ENCODE measurements at places on chromosomes 4 and X.

DNA sequence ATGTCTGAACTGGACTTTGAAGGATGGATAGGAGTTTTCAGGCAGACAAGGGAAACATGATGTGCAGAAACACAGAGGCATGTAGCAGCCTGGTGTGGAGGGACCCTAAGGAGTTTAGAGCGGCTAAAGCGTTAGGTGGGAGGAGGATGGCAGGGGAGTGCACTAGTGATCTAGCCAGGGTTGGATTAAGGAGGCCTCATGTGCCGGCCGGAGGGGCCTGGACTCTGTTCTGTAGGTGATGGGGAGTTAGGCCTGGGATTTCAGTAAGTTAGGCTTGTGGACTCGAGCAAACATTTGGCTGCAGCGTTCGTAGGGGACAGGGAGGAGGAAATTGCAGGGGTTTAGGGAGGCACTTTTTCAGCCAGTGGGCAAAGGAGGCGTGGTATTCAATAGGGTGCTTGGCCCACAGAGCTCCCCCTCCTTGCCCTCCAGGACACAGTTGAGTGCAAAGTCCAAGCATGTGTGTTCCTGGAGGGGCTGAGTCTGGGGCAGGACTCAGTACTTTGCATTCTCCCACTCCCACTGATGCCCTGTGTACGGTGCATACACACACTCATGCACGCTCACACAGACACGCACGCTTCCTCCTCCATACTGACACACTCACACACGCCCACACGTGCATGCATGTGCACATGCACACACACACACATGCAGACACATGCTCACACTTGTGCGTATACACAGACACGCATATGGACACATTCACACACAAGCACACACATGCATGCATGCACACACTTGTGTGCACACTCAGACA lies 18.6 kb downstream of the PSAPL1 start:
- no peak for DNase-seq

DNA sequence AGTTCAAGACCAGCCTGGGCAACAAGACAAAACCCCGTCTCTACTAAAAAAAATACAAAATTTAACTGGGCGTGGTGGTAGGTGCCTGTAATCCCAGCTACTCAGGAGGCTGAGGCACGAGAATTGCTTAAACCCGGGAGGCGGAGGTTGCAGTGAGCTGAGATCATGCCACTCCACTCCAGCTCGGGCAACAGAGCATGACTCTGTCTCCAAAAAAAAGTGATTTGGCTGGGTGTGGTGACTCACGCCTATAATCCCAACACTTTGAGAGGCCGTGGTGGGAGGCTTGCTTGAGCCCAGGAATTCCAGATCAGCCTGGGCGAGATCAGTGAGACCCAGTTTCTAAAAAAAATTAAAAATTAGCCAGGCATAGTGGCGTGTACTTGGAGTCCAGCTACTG lies 4.1 kb downstream of the OPHN1 start:
- no peak for DNase-seq

- DNase-seq = peak; percentile 53
Observed at GRCh38 chrX:70452143-70452733, 7.6 kb downstream of the DLG3 start.

GRCh38 chr4:154368060-154368459 lies 123.5 kb downstream of the DCHS2 start:
- no peak for DNase-seq

GRCh38 chr4:94974773-94975172 lies 217.0 kb downstream of the BMPR1B start:
- DNase-seq = no peak

- peak; percentile 72 for DNase-seq
Observed at GRCh38 chrX:48937054-48937907, 18.5 kb upstream of the PIM2 start.

DNA sequence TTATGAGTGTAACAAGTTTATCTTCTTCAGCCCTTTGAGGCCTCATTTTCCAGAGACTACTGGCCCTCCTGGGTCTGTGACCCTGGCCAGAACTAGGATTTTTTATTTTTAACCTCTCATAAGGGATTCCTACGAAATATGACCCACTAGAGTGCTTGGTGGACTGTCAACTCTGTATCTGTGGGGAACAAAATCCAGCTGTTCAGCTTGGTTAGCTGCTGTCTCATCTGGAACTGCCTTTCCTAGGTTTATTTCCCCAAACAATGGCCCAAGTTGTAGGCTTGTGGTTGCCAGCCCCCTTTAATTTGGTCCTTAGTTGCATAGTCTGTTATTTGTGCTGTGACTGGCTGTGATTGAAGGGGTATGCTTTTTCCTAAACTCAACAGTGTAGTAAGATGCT lies 56.2 kb downstream of the NHS start:
- no peak for DNase-seq

GRCh38 chr4:45425135-45425534 lies 698.7 kb downstream of the GABRG1 start:
- DNase-seq = no peak

GRCh38 chr4:86452422-86452891 lies 92.6 kb upstream of the MAPK10 start:
- DNase-seq = no peak

DNA sequence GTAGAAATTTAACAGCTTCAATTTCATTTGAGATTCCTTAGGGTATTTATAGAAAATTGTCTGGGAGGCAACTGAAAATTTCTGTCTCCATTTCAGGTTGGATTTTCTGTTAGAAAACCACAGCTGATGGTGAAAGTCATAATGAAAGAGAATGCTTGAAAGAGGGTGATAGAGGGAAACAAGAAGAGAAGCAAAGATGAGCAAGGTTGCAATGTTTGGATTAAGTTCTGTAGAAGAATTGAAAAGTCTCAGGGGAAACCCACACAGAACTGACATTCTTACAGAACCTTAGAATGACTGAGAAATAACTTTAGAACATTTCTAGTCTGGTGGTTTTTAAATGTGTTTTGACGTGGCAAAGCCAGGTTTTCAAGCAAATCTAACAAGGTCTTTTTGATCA lies 14.7 kb downstream of the GBA3 start:
- DNase-seq = no peak

DNA sequence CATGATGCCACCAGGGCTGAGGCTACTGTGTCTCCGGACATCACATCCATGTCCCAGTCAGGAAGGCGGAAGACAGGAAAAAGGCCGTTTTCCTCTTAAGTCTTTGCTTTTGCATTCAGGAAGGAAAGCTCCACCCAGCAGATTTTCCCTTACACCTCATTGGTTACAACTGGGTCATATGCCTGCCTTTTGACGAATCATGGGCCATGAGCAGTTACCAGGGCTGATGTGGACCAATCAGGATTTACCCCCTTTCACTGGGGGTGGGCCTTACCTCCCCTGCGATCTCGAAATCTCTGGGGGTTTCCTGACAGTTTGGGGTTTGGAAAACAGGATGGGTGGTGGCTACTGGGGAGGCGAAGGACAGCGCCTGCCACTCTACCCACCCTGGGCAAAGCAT lies 52.5 kb upstream of the GRPEL1 start:
- DNase-seq = no peak

DNA sequence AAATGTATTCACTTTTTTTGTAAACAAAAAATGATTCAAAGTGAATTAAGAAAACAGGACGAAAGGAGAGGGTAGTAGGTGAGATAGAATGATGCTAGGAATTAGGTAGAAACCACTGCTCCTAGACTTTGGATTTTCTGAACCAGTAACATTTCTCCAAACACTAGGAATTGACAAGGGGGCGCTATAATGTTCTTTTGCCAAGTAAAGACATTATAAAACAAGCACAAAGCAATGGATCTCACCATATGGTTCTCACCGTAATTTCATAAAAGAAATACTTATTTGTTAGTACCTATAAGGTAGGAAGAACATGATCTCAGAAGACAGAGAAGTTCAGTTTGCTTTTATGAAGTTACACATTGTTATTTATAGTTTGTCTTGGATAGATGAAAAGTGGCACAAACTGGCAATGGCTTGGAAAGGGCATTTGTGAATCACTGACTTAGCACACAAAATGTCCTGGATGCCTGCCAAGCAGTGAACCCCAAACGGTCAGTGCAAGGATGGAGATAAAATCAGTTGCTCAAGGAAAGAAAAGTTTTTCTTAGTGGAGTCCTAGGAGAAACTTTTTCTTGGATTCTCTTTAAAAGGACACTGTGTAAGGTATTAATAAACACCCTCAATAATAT lies 8.1 kb upstream of the TBC1D1 start:
- no peak for DNase-seq

GRCh38 chr4:114921790-114922591 lies 191.4 kb downstream of the NDST4 start:
- no peak for DNase-seq

DNA sequence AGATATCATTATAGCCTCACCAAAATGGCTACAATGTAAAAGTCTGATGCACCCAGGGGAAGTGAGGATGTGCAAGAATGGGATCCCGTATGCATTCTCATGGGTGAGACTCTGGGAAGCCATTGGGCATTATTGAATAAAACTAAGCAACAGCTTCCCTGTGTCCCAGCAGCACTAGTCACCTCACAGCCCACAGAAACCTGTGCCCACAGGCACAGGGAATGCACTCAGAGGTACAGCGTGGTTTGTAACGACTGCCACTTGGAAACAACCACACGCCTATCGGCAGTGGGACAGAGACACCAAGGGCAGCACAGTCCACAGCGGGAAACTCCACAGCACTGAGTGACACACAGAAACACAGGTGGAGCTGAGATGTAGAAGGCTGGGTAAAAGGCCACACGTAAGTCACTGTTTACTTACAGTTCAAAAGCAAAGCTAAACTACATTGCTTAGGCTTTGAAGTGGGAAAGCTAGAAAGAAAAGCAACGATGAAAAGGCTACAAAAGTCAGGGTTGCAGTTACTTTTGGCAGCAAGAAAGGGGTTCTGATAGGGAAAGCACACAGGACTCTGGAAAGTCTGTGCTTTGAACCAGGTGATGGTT lies 69.2 kb downstream of the HAUS3 start:
- DNase-seq = no peak

DNA sequence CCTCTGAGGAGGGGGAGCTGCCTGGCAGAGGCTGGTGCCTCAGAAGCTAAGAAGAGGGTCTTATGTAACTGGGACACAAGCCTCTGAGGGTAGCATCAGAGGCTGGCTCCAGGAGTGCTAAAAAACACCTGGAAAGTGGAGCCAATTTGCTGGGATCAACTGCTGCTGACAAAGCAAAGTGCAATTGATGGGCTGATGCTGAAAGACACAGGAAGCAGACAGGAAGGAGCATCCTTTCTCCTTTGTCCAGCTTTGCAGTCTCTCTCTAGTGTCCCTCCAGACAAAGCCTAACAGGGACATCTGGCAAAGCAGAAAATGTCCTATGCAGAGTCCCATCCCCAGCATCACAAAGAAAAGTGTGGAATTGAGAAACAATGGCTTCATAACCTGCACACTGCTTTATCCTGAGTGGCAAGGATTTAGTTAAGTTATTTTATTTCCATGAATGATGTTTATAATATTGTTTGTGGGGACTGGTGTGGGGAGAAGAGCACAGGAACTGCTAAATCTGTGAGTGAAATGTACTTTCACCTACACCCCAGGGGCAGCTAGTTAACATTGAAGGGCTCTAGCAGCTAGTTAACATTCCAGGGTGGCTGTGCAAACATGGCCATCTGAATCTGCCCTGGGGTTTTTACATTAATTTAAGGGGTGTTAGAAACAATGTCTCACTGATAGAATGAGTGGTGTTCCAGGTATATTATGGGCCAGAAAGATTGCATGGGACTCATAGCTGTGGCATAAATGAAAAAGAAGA lies 25.6 kb upstream of the MBTPS2 start:
- no peak for DNase-seq

DNA sequence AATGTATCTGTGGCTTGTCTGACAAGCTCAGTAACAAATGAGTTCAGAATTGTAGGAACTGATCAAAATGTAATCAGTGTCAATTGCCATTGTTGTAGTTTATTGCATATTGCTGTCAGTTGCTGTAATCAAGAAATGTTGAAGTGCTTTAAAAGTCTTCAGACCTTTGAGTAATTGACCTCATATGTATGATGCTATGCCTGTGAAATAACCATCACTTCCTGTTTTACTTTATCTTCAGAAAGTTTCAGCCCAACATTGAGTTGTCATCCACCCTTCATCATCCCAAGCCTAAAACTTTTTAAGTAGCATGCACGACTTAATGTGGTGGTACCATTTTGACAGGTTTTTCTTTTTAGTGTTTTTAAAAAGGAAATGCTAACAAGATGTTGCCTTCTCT lies 212.4 kb downstream of the ARHGAP10 start:
- DNase-seq = no peak

GRCh38 chr4:106323119-106323518 lies 6.8 kb downstream of the AIMP1 start:
- no peak for DNase-seq

GRCh38 chr4:120733968-120734367 lies 188.6 kb downstream of the PRDM5 start:
- no peak for DNase-seq

- no peak for DNase-seq
Observed at GRCh38 chr4:76430519-76431388, 4.3 kb upstream of the SHROOM3 start.

GRCh38 chrX:132491191-132491590 lies 2.4 kb upstream of the MBNL3 start:
- no peak for DNase-seq

- DNase-seq = no peak
Observed at GRCh38 chr4:3313556-3314228, 20.9 kb downstream of the RGS12 start.

DNA sequence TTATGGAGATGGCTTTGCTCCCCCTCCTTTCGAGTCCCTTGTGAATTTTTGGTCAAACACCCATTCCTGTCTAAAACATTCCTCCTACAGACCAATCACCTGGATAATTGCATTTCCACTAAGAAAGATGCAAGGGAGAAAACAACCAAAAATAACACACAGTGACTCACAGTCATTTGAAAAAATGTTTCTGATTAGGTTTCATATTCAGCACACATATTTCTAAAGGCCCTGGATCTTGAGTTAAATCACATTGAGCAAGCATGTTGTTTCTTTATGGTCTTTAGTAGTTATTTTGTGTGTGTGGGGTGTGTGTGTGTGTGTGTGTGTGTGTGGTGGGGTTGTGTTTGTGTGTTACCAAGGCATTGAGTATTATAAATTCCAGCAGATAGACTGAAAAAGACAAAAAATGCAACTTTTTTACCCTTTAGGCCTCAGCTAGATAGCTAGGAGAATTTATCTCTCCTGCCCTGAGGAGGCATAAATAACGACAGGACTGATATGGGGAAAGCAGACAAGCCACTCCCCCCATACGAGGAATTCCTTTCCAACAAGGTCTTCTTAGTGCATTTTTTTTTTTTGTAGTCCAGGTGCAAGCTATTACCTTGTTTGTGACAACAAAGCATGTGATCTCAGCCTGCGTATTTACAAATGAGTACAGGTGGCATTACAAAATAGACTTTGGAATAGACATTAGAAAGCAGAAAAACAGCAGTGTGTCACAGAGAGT lies 265.4 kb upstream of the ADGRL3 start:
- DNase-seq = no peak

DNA sequence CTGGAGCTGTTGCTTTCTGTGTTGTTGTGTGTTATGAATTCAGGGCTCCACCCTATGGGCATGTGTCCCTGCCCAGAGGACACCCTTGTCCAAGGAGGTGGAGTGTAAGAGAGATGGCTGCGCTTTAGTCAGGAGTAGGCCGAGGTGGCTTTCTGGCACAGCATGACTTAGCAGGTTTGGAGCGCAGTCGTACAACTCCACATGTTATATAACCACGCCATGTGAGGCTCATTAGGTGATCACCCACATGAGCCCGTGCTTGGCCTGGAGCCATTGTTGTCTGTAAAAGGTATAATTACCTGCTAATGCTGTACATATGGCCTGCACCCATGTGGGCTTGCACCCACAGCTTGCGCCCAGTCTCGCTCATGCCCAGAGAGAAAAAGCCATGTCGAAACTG lies 15.8 kb upstream of the ANAPC4 start:
- DNase-seq = no peak
